ENCODE measurements at places on chromosomes 7 and 10.
A peak's percentile ranks its signal among the peaks of the same experiment; 100 is the strongest.

- no peak for DNase-seq
Observed at GRCh38 chr10:9834434-9834833, 1183.2 kb upstream of the CELF2 start.

GRCh38 chr7:41754046-41754445, 51.2 kb upstream of the INHBA start:
- no peak for DNase-seq

- no peak for DNase-seq
Observed at GRCh38 chr7:98400542-98401340, at the start of gene BAIAP2L1. TSS of gene BAIAP2L1 (minus strand) at chr7:98401090. CDS start at chr7:98400852, 238 bp downstream.

DNA sequence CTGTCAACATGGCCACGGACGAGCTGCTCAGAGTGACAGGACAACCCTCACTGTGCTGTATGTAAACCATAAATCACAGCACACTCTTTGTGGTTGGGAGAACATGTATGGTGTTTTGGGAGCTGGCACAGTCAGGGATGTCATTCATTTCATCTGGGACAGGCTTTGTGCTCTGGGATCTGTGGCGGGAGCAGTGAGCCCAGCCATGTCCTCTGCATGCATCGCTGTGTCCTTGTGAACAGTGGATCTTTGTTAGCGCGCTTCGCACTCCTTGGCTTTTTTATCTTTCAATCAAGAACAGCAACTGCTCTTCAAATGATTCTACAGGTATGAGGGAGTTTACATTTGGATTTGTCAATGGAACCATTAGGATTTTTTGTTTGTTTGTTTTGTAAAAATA, 7.1 kb downstream of the CCM2 start:
- DNase-seq: no peak

DNA sequence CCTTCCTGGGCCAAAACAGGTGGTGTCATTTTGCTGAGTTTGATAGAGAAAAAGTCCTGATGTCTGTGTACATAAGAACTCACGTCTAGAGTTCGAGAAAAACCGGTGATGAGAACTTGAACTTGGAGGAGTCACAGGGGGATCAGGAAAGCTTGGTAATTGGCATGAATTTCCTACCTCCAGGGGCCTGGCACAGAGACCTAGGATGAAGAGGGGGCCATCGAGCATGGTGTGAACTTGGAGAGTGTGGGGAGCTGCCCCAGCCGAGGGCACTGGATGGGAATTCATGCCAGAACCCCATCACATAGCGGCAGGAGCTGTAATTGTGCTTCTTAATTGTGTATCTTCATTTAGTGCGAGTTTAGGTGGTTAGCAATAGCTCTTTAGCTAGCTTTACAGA, 82.2 kb downstream of the CUX1 start:
- no peak for DNase-seq

- DNase-seq: no peak
Observed at GRCh38 chr7:52897713-52898112, 137.7 kb upstream of the POM121L12 start.

DNA sequence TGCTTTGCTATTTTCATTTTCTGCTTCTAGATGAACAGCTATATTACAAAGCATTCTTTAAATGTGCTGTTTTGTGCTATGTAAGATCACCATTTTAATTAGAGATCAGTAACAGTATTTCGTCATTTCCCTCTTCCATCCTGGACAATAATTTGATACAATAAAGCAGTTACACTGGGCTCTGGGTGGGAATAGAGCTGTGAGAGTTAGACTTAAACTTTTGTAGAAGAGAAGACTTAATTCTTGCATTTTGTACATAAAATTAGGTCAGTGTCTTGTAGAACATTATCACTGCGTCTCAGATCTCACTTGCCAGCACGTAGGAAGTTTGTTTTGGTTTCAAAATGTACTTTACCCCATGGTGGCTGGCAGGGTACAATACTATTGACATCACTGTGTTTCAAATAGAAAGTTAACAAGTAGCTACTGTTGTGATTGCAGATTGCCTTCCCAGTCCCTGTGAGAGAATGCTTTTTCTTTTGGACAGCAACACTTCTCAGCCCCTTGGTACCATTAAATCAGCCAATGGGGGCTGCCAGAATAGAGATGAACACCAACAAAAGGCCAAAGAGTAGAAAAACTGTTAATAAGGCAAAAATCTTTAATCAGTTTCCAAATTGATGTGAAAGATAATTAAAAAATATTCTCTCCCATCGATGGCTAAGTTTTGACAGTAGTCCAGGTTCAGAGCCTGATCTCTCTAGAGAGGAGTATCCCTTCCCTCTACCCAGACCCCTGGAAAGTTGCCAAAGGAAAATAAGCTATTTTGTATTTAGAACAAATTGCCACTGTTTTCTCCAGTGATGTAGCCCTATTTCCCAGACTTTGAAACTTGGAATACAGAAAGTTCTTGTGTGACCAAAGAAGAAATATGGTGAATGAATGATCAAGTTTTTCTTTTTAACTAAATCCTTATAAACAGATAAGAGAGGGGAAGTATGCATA, 35.1 kb downstream of the SMNDC1 start:
- peak; percentile 41 for DNase-seq

DNA sequence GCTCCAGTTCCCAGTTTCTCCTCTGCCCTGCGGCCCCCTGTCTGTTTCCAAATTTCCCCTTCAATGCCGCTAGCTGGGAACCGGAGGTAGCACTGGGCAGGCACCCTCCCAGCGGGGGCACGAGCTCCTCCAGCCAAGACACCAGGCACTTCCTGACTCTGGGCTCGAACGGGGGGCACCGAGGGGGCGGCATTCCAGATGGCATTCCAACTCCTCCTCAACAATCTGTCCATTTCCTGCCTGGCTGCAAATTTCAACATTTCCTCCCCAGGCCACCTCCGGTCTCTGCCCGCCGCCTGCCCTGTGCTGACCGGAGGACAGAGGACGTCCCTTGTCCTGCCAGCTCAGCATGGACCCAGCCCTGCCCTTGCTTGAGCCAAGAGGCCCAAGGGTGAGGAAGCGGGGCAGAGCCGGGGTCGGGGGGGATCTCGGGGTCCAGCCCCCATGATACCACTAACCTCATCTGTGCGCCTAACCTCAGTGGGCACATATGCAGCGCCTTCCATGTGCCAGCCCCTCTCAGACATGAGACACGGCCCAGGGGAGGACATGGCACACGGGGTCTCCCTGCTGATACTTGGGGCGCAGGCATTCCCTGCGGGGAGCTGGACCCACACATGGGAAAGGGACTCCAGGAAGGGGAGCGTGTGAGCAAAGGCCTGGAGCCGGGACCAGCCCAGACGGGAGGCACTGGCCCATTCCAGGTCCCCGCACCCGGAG, 58.0 kb downstream of the PDGFA start:
- no peak for DNase-seq

DNA sequence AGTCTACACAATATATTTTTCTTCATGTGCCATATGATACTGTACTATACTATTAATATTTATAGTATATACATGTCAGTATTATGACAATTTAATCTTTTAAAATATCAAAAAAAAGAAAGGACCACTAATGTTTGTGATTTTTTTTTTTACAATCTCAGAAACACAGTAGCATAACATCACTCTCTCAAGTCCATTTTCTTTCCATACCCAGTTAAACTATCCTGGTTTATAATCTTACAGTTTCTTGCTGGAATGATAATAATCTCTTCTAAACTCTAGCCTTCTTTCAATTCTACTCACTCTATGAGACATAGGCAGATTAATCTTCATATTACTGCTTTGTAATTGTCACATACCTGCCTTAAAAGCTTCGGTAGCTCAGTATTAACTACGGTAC, 8.9 kb upstream of the PHYHIPL start:
- no peak for DNase-seq

DNA sequence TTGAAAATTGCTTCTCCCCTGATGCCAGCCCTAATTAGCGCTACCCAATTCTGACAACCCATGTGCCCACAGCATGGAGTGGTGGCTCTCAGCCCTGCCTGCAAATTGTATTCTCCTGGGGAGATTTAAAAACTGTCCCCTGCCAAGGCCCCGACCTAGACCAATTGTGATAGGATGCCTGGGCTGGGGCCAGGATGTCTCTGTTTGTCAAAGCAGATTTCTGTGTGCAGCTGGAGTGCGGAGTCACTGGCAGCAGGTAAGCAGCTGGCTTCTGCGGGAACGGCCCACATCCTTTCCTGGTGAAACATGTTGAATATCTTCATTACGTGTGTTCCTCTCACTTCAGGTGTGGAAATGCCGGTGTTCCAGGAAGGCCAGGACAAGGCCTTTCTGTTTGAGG, 238.6 kb downstream of the WDR37 start:
- no peak for DNase-seq

DNA sequence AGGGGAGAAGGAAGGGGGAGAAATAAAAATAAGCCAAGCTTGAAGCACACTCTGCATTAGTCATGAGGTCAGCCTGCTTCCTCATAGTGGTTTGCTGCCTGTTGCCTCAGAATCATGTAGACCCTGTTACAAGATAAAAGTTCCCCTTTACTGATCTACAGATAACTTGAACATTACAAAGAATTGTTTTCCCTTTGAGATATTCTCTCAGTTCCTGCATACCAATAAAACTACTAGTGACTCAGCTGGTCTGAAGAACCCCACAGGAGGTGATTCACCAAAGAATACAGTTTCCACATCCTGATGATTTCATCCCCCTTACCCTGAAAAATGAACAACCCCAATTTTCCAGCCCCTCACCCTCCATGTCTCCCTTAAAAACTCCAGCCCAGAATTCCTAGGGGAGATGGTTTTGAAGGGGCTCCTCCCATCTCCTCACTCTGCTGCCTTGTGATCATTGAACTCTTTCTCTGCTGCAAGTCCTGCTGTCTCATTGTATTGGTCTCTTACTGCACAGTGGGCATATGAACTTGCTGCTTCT, 31.5 kb upstream of the NRP1 start:
- no peak for DNase-seq

DNA sequence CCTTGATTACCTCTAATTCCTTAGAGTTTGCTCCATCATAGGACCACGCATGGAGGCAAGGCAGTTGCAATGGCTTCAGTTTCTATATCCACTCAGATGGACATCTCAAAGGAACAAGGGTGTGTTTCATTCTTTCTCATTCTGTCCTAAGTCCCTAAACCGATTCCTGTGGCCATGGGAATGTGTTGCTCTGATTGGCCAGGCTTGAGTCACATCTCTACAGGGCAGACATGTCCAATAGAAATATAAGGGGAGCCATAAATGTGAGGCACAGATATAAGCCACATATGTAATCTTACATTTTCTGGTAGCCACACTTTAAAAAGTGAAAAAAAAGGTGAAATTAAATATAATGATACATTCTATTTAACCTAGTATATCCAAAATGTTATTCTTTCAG, 16.9 kb upstream of the DLD start:
- DNase-seq: no peak

- DNase-seq: no peak
Observed at GRCh38 chr7:26580711-26581110, 283.7 kb downstream of the SKAP2 start.

DNA sequence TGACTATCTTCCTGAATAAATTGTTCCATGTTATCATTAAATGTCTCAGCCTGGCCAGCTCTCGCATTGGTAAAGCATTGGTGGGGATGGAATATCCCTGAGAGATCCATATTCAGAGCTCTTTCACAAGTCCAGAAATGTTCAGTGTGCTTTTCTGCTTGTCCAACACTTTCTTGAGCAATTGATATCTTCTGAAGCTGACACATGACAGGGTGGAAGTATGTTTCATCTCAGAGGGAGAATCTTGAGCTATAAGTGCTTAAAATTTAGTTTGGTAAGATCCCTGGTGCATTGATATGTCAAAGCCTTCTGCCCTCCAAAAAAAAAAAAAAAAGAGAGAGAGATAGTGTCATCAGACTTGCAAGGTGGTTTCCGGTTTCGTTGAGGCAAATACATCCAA, 7.4 kb downstream of the IFIT3 start:
- no peak for DNase-seq

GRCh38 chr10:73967022-73967429, 30.9 kb upstream of the VCL start:
- DNase-seq: no peak

GRCh38 chr10:23966504-23967051, 242.4 kb upstream of the KIAA1217 start:
- no peak for DNase-seq

GRCh38 chr7:28430616-28431015, 18.3 kb downstream of the CREB5 start:
- no peak for DNase-seq

GRCh38 chr7:50729962-50730361, 52.7 kb downstream of the GRB10 start:
- no peak for DNase-seq

GRCh38 chr7:148872188-148872587, 11.9 kb downstream of the EZH2 start:
- DNase-seq: no peak

DNA sequence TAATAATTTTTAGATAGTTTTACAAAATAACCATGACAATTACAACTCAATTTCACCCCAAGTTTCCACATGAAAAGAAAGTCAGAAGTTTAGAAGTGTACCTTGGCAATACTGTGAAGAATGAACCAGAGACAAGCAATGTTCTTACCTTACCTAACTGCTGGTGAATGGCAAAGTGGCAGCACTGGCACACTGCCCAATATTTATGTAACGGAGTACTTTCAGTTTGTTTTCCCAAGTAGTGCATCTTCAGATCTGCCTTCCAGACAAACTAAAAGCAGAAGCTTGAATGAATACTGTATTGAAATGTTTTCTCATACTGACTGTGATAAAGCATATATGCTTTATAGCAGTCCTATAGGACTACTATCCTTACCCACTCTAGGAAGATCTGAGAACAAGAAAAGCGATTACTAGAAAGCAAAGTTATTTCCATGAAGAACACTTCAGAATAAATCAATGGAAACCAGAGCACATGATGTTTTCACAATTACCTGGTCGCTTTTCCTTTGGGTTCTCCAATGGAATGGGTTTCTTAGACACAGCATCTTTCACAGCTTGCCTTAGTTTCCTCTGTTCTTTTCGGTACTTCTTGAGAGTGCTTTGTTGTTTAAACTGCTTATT, 1.5 kb downstream of the NOC3L start:
- DNase-seq: no peak

DNA sequence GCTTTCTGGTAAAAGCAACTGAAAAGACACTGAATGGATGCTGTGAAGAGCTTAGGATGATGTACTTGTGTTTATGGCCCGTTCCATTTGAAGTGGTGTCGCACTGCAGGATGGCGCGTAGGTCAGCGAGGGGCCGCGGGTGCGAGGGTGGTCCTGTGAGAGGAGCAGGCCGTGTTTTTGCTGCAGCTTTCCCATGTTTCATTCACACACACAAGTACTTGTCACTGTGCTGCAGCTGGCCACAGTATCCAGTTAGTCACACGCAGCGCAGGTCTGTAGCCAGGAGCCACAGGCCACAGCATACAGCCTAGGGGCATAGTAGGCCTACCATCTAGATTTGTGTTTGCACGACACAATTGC, 23.2 kb downstream of the WIPI2 start:
- no peak for DNase-seq

- no peak for DNase-seq
Observed at GRCh38 chr10:77004917-77005564, 632.6 kb downstream of the KCNMA1 start.

- DNase-seq: no peak
Observed at GRCh38 chr7:115822380-115822779, 208.2 kb downstream of the TFEC start.
